Stimulated activated CD4-positive, alpha-beta T cell treated with anti-CD3 and anti-CD28 coated beads, TNF-alpha, amount 100 ng/mL, for 1 hour (primary cell): ENCODE measurements at places on chromosomes 2 and 18.

DNA sequence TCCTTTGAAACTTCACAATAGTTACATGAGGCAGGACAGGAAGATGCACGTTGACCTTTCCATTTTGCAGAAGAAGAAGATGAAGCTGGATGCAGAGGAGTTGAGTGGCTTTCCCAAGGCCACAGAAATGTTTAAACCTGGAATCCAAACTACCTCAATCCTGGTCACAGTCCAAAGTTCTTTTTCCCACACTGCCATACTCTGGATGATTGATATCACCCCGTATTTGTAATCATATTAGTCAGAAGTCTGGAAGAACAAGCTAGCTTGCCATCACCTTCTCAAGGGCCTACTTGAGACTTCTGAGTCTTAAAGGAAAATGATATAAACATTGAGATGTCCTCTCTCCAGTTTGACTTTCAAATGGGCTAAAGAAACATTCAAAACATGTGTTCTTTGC, 190.1 kb downstream of the LNPK start:
- no peak for DNase-seq

DNA sequence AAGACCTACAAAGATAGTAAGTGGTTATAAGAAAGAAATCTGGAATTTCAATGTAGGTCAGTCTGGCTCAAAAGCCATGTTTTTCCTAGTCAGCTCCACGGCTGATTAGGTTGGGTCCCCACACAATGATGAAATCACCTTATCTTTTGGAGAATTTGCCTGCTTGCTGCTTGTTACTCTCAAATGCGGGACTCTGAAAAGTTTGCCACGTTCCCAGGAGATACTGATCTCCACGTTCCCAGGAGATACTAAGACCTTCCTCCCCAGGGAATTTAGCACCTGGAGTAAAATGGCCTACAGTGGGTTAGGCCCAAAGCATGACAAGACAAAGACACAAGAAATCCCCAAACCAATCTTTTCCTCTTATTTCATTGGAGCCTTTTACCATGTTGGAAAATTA, 449.6 kb downstream of the TNS1 start:
- no peak for DNase-seq

GRCh38 chr18:63148449-63149301, 170.9 kb downstream of the BCL2 start:
- DNase-seq, result no peak

DNA sequence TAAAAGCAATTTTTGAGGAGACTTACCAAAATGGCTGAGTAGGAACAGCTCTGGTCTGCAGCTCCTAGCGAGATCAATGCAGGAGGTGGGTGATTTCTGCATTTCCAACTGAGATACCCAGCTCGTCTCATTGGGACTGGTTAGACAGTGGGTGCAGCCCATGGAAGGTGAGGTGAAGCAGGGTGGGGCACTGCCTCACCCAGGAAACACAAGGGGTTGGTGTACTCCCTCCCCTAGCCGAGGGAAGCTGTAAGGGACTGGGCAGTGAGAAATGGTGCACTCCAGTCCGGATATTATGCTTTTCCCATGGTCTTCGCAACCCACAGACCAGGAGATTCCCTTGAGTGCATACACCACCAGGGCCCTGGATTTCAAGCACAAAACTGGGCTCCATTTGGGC, 419.0 kb downstream of the NUP35 start:
- DNase-seq, result no peak

GRCh38 chr18:78496079-78496478, 483.5 kb upstream of the SALL3 start:
- no peak for DNase-seq

GRCh38 chr2:28387082-28387960, 5.3 kb upstream of the FOSL2 start:
- no peak for DNase-seq

DNA sequence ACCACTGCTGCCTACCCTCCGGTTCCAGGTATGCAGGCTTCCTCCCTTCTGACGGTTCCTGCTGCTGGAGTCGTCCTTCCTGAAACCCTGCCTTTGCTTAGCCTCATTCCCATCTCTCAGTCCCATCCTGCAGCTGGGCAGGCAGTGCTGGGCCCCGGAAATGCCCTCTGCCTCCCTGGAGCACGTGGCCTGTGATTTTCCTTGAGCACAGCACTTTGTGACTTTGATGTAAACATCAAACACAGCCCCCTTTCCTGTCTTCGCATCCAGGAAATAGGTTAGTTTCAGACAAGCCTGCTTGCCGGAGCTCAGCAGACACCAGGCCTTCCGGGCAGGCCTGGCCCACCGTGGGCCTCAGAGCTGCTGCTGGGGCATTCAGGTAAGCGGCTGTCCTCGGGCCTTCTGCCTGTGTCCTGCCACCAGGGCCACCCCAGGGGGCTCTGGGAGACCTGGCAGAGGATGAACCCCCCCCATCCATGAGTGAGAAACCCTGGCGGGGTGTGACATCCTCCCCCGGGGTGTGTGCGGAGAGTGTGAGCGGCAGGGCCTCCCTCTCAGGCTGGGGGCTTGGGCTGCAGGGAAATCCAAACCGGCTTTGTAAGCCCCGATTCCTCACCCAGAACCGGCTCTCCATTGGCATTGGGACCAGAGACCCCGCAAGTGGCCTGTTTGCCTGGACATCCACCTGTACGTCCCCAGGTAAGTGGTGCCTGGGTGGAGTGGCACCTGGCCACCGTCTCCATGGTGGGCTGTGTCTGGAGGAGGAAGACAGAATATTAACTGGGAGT, at the start of gene ZAP70:
ZAP70 (plus strand) TSS at position 281 of the 788 bp plus-strand sequence. CDS start 10,461 bp downstream, outside the sequence.
- DNase-seq, result peak; percentile 39

DNA sequence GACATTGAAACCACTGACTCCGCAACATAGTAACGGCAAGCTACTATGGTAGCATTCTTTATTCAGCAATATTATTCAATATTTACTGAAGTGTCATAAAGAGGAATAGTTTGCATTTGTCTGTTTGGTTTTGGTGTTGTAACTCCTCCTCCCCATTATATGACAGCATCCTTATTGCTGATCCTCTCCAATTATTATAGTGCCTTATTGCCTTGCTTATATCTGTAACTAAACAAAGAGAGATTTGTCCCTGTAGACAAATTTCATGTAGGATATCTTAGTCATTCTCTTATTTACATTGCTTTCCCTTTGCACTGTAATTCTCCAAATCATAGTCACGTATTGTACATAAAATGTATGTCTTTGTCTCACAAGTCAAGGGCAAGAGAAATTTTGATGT, 1041.2 kb upstream of the ZEB2 start:
- DNase-seq, result no peak

- no peak for DNase-seq
Measured at GRCh38 chr18:35463827-35464226, 33.9 kb downstream of the INO80C start.

DNA sequence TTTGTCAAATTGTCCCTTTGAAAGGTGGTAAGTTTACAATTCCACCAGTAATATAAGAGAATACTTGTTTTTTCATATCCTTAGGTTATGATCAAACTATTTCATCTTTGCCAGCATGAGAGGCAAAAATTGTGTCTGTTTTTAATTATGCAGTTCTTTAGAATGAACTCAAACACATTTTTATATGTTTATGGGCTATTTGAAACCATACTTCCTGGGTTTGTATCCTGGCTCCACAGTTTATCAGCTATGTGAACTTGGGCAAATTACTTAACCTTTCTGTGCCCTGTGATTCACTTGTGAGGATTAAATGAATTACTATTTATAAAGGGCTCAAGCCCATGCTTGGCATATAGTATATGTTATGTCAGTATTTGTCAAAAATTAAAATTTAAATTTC, 109.4 kb downstream of the TANC1 start:
- DNase-seq, result no peak

DNA sequence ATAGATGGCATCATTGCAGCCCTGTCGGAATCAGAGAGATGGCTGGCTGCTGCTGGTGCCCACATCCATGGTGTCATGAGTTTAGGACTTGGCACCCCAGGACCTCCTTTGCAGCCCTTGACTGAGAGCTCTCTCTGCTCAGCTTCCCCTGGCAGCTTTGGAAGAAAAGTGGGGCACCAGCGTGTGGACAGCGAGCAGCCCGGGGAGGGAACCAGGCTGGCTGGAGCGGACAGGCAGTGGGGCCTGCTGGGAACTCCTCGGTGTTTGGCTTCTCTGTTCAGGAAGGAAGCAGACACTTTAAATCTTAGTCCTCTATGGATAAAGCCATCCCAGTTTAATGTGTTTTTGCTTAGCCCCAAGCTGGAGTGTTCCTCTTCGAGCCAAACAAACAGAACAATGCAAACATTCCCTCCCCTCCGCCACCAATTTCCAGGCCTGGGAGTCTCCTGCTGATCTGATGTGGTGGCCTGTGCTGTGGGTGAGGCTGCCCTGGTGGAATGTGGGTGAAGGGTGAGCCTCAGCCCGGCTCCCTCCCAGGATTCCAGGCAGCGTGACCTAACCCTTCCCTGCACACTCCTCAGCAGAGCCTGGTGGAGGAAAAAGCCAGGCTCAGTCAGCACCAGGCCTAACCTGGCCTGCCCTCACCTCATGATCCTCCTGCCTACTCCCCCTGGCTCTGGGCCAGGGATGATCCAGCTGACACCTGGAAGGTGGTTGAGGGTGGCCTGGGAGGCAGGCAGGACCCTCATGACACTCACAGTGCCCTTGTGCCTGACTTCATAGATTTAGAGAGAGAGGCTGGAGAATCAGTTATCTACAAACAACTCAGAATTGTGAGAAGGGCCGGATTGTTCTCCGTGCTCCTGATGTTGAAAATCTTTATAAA, 21.6 kb upstream of the ITGB6 start:
- no peak for DNase-seq

- DNase-seq, result no peak
Measured at GRCh38 chr2:120669971-120670370, 65.7 kb upstream of the GLI2 start.

- DNase-seq, result no peak
Measured at GRCh38 chr2:202780514-202781021, 91.0 kb downstream of the ICA1L start.

DNA sequence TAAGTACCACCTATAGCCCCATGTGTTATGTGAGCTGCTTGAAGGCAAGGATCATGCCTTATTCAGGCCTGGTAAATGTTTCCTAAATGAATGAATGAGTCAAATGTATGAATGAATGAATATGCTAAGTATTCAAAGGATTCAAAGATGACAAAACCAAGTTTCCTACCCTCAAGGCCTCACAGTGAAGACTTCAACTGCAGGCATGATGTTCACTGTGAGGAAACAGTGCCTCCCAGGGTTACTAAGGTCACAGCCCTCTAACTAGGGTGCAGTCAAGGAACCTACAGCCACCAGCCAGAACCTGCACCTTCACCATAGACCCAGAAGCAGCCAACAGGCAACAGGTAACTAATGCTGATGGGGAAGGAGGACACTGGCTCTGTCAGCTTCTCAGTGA, 69.3 kb downstream of the SUMO1 start:
- DNase-seq, result no peak

DNA sequence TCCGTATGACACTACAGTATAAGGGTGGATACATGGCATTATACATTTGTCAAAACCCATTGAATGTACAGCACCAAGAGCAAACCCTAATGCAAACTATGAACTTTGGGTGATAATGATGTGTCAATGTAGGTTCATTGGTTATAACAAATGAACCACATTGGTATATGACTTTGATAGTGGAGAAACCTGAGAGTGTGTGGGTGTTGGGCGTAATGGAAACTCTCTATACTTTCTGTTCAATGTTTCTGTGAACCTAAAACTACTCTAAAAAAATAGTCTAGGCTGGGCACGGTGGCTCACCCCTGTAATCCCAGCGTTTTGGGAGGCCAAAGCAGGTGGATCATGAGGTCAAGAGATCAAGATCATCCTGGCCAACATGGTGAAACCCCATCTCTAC, 6.5 kb upstream of the ACTG2 start:
- DNase-seq, result no peak
